Neural crest cell (in vitro differentiated cells): ENCODE measurements at places on chromosomes 6 and 20.

DNA sequence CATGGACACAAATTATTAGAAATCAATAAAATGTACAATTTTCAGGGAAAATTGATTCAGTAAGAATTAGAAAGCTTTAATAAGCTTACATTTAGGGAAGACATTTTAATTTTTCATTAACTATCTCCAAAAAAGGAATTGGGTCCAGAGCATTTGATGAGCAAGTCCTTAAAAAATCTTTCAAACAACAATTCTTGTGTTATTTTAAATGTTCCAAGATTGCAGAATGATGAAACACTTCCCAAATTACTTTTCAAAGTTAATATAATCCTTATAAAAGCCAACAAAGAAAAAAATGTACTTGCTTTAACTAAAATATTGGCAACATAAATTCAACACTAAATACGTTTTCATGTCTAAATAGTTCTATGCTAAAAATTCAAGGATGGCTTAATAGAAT lies 102.0 kb downstream of the ADAT2 start:
- DNase-seq: no peak
- no peak overlapping the region for H3K4me3 ChIP-seq
- H3K27me3 ChIP-seq: no peaks in the 10 kb centered on the region
- H3K27ac ChIP-seq: no peak overlapping the region
- peaks cover 7% of the 10 kb centered on the region for H3K36me3 ChIP-seq
- H3K4me1 ChIP-seq: no peaks in the 10 kb centered on the region

- no peak for DNase-seq
- H3K36me3 ChIP-seq: no peaks in the 10 kb centered on the region
- H3K27ac ChIP-seq: no peak overlapping the region
- H3K4me1 ChIP-seq: no peaks in the 10 kb centered on the region
Measured at GRCh38 chr20:17619351-17620093, 49.6 kb downstream of the DSTN start.

DNA sequence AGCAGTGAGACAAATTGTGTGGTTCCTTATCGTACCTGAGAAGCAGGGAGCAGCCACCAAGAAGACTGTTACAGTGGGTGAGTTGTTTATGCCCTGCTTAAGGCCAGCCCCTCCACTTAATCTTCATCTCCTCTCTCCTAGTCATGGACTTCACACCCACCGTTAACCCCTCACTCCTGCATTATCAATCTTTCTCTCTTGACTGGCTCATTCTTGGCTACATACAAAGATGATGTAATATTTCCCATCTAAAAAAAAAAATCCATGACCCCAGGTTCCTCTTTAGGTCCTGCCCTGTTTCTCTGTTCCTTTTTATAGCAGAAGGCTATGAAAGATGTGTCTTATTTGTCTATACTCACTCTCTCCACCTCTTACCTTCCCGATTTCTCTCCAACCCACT lies 72.4 kb downstream of the SHLD1 start:
- DNase-seq: no peak
- peak overlapping the region; percentile 3 for H3K27ac ChIP-seq
- H3K27me3 ChIP-seq: no peaks in the 10 kb centered on the region
- H3K36me3 ChIP-seq: no peaks in the 10 kb centered on the region

GRCh38 chr6:158387036-158387435 lies 74.8 kb downstream of the TULP4 start:
- peaks cover 15% of the 10 kb centered on the region for H3K36me3 ChIP-seq
- H3K4me3 ChIP-seq: no peak overlapping the region
- H3K27me3 ChIP-seq: no peaks in the 10 kb centered on the region
- DNase-seq: no peak
- no peaks in the 10 kb centered on the region for H3K4me1 ChIP-seq
- no peak overlapping the region for H3K27ac ChIP-seq

DNA sequence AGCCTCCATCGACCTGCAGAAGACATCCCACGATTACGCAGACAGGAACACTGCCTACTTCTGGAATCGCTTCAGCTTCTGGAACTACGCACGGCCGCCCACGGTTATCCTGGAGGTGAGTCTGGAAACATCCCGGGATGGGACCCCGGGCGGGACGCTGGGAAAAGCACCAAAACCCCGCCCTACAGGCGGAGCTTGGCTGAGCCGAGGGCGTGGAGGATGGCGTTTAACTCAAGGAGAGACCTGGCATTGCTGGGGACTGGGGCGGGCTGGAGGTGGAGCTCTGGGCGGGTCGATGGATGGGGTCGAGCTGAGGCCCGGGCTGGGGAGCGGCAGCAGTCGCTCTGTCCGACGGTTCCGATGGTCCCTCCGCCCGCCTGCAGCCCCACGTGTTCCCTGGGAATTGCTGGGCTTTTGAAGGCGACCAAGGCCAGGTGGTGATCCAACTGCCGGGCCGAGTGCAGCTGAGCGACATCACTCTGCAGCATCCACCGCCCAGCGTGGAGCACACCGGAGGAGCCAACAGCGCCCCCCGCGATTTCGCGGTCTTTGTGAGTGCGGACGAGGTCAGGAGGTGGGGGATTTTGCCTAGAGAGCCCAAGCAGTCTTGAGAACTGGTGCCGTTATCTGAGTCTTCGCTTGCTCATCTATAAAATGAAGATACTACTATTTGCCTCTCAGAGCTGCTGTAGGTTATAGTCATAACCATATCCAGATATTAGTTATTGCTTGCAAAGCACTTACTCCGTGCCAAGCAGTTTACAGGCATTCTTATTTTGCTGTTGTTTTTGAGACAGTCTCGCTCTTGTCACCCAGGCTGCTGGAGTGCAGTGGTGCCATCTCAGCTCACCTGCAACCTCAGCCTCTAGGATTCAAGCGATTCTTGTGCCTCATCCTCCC lies 3.8 kb downstream of the SPAG4 start:
- DNase-seq: peak; percentile 75
- H3K4me3 ChIP-seq: peak overlapping the region; percentile 90
- peak overlapping the region; percentile 84 for H3K27ac ChIP-seq
- H3K36me3 ChIP-seq: peaks cover 5% of the 10 kb centered on the region

DNA sequence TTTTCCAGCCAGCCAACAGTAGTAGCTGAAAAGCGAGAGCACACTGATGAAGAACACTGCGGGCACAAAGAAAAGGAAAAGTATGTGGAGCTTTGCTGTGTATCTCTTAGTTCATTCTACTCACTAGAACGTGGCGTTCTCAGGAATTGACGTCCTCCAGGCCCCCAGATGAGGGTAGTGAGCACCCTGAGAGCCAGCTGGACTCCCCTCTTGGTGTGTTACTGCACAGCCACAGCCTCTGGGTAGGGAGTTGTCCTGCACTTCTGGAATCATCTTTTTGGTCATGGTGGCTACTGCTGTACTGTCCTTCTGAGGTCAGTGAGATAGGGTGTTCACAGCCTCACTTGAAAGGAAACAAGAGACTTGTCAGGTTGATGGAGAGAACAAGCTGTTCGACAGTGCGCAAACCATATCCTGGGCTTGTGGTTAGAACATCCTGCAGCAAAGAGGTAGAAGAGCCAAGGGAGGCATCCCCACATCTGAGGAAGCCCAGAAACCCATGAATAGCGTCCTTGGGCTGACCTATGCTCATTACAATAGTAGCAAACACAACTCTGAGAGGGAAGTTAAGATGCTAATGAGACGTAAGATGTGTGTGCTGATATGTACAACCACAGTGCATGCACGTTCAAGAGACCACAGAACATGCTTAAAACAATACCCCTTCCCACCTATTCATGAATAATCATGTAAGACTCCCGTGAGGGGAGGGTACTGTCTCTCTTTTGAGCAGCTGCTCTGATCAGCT lies 14.6 kb upstream of the HLA-F start:
- H3K27me3 ChIP-seq: peaks cover 80% of the 10 kb centered on the region
- no peaks in the 10 kb centered on the region for H3K4me1 ChIP-seq
- DNase-seq: no peak
- H3K4me3 ChIP-seq: no peak overlapping the region
- no peaks in the 10 kb centered on the region for H3K36me3 ChIP-seq

- peaks cover 9% of the 10 kb centered on the region for H3K27me3 ChIP-seq
- peak; percentile 62 for DNase-seq
- peak overlapping the region; percentile 88 for H3K4me3 ChIP-seq
- H3K36me3 ChIP-seq: no peaks in the 10 kb centered on the region
- H3K27ac ChIP-seq: peak overlapping the region; percentile 96
Measured at GRCh38 chr6:28606424-28607391, 81.0 kb downstream of the GPX5 start.

DNA sequence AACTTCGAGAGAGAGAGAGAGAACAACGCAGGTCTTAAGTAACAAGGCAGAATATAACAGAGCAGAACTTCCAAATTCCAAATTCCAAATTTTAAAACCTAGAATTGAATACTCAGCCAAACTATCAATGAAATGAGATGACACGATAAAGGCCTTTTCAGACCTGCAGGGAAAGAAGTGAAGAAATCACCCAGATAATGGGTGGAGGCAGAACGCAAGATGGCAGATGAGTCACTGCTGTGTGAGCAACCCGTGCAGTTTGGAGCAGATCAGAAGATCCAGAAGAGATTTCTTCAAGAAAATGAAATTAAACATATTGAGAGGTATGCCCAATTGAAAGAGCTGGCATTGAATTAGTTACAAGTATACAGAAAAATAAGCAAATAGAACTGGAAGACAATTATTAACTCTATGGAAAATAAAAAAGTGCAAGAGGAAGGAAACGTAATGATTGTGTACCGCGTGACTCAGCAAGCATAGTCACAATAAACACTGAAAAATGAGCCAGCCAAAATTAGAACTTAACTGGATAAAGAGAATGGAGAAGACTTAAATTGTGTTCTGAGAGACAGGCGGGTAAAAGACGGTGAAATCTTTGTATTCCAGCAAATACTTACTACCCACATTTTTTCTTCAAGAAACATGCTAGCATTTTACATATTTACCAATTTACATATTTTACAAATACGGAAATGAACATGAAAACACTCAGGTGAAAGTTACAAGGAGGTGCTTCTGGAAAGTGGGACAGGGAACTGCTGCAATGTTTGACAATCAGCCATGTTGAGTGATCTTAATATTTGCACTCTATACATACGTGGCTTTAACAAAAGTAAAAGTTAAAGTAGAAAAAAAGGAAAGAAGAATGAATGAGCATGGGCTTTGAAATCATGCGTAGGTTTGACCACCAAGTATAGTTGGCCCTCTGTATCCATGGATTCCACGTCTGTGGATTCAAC lies 87.9 kb upstream of the CDYL start:
- DNase-seq: no peak
- H3K27ac ChIP-seq: no peak overlapping the region
- H3K27me3 ChIP-seq: no peaks in the 10 kb centered on the region
- no peak overlapping the region for H3K4me3 ChIP-seq
- no peaks in the 10 kb centered on the region for H3K36me3 ChIP-seq

DNA sequence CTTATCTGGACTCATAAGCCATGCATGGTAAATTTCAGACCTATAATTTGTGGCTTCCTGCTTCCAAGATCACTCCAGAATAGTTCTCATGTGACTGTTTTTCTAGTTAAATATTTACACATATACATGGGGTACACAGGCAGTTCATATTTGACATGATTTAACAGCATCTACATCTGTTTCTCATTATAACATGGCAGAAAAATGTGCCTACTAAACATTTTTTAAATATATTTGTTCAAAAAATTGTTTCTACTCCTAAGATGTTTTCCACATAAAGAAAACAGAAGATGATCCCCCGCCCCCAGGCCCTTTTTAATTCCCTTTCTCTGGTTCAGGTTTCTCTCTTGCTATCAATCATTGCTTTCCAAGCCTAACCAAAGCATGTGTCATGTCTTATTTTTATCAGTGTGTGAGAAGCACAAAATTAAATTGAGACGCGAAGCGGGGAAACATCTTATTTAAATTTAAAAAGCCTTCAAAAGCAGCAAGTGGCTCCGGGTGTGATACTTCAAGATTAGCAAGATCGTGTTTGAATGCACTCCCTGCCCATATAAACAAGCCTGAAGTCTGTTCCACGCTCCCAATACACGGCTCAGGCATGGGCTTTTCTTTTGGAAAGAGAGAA lies 37.3 kb downstream of the IPCEF1 start:
- H3K27me3 ChIP-seq: no peaks in the 10 kb centered on the region
- no peak overlapping the region for H3K4me3 ChIP-seq
- no peaks in the 10 kb centered on the region for H3K36me3 ChIP-seq
- H3K4me1 ChIP-seq: peaks cover 16% of the 10 kb centered on the region
- no peak for DNase-seq
- H3K27ac ChIP-seq: peak overlapping the region; percentile 8

DNA sequence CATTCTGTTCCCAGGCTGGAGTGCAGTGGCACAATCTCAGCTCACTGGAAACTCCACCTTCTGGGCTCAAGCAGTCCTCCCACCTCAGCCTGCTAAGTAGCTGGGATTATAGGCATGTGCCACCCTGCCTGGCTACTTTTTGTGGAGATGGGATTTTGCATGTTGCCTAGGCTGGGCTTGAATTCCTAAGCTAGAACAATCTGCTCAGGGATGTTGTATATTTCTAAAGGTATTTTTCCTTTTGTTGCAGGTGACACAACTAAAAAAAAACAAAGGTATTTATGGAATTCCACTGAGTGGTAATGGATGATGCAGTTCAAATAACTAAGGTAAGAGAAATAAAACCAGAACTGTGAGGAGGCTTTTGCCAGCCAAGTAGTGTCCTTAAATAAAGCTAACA lies 49.7 kb downstream of the PTPRA start:
- peaks cover 25% of the 10 kb centered on the region for H3K36me3 ChIP-seq
- H3K4me1 ChIP-seq: peaks cover 23% of the 10 kb centered on the region

- H3K27me3 ChIP-seq: no peaks in the 10 kb centered on the region
- DNase-seq: no peak
- H3K27ac ChIP-seq: no peak overlapping the region
- no peak overlapping the region for H3K4me3 ChIP-seq
- H3K36me3 ChIP-seq: no peaks in the 10 kb centered on the region
- peaks cover 6% of the 10 kb centered on the region for H3K4me1 ChIP-seq
Measured at GRCh38 chr6:9399916-9400315, 964.6 kb upstream of the SLC35B3 start.

GRCh38 chr6:71079677-71080076 lies 122.8 kb upstream of the B3GAT2 start:
- H3K36me3 ChIP-seq: no peaks in the 10 kb centered on the region
- peaks cover 2% of the 10 kb centered on the region for H3K27me3 ChIP-seq
- H3K27ac ChIP-seq: no peak overlapping the region
- H3K4me1 ChIP-seq: no peaks in the 10 kb centered on the region
- DNase-seq: no peak

GRCh38 chr6:52417675-52418111 lies 2.4 kb upstream of the EFHC1 start:
- DNase-seq: no peak
- peaks cover 21% of the 10 kb centered on the region for H3K4me1 ChIP-seq
- H3K27ac ChIP-seq: peak overlapping the region; percentile 65
- no peaks in the 10 kb centered on the region for H3K27me3 ChIP-seq
- H3K36me3 ChIP-seq: no peaks in the 10 kb centered on the region
- peak overlapping the region; percentile 72 for H3K4me3 ChIP-seq

- H3K36me3 ChIP-seq: peaks cover 27% of the 10 kb centered on the region
- H3K27ac ChIP-seq: peak overlapping the region; percentile 72
- DNase-seq: no peak
- H3K4me1 ChIP-seq: peaks cover 4% of the 10 kb centered on the region
- H3K4me3 ChIP-seq: no peak overlapping the region
Measured at GRCh38 chr6:105363100-105363754, 39.7 kb downstream of the PREP start.

GRCh38 chr6:54698974-54699373 lies 147.6 kb upstream of the FAM83B start:
- H3K4me3 ChIP-seq: no peak overlapping the region
- peak overlapping the region; percentile 78 for H3K27ac ChIP-seq
- DNase-seq: no peak
- H3K27me3 ChIP-seq: no peaks in the 10 kb centered on the region
- no peaks in the 10 kb centered on the region for H3K36me3 ChIP-seq
